ENCODE measurements at places on chromosomes 3 and 15.

DNA sequence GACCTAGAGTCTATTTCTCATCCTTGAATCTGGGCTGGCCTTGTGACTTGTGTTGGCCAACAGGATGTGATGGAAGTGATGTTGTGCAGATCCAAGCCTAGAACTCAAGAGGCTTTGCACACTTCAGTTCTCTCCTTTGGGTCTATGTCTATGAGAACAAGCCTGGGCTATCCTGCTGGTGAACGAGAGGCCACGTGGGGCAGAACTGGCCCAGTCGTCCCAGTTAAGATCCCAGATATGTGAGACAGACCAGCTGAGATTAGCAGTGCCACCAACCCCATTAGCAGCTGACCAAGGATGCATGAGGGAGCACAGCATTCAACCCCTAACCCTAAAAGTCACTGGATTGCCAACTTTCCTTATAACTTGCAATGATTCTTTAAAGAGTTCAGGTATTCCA lies 99.7 kb downstream of the CTNNB1 start:
- DNase-seq = no peak

DNA sequence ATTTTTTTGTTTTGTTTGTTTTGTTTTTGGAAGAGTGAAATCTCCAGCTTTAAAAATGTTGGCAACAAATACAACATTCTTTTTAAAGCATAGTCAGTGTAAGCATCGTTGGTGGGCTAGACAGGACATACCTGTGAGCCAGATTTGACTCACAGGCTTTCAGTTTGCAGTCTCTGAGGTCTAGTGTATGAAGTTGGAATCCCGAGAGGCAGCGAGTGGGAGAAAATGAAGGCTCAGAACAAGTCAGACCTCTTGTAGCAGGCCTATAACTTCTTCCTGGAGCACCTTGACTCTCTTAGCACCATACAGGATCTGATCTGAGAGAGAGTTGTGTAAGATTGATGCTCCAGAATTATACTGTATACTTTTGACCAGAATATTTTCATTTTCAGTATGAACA lies 60.2 kb downstream of the CNTN4 start:
- DNase-seq = no peak

GRCh38 chr3:60011218-60011617 lies 961.4 kb upstream of the CFAP20DC start:
- no peak for DNase-seq

GRCh38 chr15:33547876-33548275 lies 237.1 kb downstream of the RYR3 start:
- DNase-seq = peak; percentile 48

GRCh38 chr15:66923438-66923881 lies 141.9 kb upstream of the SMAD3 start:
- no peak for DNase-seq

GRCh38 chr3:171177553-171177952 lies 151.0 kb upstream of the SLC2A2 start:
- DNase-seq = no peak

GRCh38 chr3:155037508-155038202 lies 42.5 kb upstream of the MME start:
- DNase-seq = no peak

GRCh38 chr15:86001200-86001599 lies 78.5 kb upstream of the AGBL1 start:
- peak; percentile 1 for DNase-seq

- DNase-seq = no peak
Measured at GRCh38 chr15:26630857-26631256, 142.0 kb downstream of the GABRB3 start.

DNA sequence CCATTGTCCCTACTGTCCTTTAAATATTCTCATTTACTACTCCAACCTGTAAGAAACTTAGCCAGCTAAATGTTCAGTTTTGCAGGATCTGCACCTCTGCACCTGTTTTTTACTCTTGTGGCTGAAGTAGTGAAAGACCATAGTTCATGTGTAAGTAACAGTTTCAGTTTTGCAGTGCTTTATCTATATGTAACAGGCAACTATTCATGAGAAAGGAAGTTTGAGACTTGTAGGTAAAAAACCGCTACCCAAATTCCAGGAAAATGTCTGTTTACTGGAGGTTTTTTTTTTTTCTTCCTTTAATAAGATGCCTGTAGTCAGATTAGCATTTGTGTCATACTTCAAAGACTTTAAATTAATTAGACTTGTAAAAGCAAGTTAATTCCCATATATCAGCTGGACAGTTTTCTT lies 25.4 kb upstream of the MBNL1 start:
- no peak for DNase-seq

GRCh38 chr3:123798550-123798949 lies 85.6 kb downstream of the MYLK start:
- no peak for DNase-seq

DNA sequence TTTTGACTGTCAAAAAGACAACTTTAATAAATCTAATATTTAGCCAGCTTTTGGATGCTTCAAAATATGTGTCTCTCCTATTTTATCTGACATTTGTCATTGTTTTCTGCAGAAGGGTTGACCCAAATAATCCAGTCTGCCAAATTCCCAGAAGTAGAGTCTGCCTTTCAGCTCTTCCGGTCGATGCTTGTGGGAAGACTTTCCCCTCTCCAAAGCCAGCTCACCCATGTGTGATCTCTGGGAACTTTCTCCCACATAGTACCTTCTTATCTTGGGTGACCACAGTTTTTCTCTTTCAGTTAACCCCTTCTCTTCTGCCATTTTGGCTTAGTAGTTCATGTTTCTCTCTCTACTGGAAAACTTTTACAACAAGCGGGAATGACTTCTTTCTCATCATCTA lies 94.1 kb downstream of the ASB7 start:
- DNase-seq = no peak

GRCh38 chr3:171314341-171314740 lies 145.9 kb downstream of the TNIK start:
- no peak for DNase-seq

GRCh38 chr15:74041777-74042435 lies 40.4 kb downstream of the GOLGA6A start:
- DNase-seq = no peak

DNA sequence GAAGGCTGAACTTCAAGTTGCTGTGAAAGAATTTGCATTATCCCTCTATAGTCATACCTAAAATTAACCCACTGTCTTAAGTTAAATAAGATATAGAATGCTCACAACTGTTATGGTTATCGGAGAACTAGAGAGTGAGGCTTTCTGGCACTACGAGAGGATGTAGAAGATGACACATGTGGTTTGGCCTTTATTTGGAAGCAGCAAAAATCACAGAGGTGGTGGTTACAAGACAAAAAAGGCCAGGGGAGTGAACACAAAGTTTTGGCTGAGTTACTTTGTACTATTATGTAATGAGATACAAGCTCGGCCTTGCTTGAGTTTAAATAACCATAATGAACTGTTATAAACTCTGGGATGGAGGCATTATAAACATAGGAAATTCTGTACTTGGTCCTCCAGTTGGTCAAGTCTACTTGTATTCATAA lies 78.3 kb upstream of the ICE2 start:
- no peak for DNase-seq

DNA sequence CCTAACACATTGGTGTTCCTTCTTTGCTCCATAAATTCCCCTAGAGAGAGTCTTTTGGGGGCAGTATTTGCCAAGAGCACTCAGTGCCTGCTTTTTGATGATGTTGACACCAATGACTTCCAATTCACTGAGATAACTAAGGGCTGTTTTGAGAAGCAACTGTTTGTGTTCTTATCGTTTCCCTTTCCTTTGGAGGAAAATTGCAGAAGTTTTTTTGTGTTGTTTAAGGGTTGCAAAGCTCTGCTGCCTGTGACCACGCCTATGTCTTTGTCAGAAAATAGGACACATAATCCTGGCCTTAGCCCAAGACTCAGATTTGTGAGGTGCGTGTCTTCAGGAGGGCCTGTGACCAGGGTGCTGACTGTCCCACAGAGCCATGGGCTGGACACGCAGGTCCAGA lies 99.6 kb downstream of the FAM43A start:
- DNase-seq = no peak

- no peak for DNase-seq
Measured at GRCh38 chr15:55721554-55722185, 21.3 kb downstream of the PRTG start.

DNA sequence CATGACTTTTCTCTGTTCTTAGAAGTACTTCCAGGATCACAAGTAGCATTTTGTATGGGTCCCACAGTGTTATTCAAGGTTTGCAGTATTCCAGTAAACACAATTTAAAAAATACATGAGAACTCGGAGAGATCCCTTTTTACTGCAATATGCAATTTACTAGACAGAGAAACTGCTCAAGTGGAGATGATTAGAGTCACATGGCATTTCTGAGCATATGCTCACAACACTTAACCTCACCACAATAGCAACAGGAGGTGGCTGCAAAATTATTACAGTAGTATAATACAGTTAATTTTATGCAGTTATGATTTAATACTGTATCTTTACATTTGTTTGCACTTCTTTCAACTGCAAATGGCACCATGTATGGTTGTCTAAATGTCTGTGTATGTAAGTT lies 87.5 kb downstream of the PIK3CB start:
- DNase-seq = peak; percentile 13

DNA sequence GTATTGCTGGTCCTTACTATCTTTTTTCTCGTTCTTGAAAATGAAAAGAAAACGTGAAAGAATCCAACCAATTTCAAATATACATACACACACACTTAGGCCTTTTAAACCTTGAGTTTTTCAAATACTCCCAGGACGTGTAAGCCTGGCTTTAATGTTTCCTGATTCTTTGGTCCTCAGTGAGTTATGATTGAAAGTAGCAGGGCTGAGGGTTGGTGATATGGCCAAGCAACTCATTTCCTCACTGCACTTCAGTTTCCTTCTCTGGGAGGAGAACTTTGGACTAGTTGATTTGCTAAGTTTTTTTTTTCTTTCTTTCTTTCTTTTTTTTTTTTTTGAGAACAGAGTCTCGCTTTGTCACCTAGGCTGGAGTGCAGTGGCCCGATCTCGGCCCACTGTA lies 34.6 kb downstream of the CHD2 start:
- DNase-seq = no peak

DNA sequence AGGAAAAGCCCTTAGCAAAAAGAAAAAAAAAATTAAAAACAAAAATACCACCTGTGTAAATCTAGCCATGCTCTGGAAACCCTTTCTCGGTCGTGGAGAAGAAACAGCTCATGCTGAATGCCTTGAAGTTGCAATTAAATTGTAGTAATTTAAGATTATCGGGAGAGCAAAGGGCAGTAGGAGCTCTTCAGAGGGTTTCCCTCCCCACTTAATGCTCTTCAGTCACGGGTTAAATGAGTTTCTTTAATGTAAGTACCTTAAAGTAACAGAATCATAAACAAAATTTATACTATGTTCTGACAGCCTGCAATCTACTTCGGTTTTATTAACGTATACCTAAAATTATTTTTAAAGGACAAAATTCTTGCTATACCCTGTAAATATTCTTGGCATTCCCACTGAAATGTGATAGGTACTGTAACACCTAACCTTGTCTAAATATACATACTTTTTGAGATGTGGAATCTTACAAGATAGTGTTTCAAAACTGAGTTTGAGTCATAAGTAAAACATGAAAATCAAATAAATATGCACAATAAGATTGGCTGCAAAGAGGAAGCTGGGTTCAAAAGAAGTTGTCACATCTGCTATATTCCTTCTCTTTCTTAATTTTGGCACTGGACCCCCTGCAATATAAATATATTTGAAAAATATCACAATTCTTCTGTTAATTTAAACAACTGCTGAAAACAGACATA lies 5.3 kb downstream of the FOXP1 start:
- DNase-seq = peak; percentile 34

DNA sequence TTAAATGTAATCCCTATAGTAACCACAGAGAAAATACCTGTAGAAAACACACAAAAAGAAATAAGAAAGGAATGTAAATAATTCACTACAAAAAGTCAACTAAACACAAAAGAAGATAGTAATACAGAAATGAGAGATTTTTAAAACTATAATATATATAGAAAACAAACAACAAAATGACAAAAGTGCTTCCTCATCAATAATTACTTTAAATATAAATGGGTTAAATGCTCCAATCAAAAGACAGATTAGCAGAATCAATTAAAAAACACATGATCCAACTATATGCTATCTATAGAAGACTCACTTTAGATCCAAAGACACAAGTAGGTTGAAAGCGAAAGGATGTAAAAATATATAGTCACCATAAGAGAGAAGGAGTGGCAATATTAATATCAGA lies 45.8 kb downstream of the FRMD5 start:
- no peak for DNase-seq

GRCh38 chr3:159796744-159797143 lies 191.9 kb upstream of the IL12A start:
- DNase-seq = peak; percentile 85

- DNase-seq = no peak
Measured at GRCh38 chr15:25579127-25579526, 140.3 kb upstream of the UBE3A start.

DNA sequence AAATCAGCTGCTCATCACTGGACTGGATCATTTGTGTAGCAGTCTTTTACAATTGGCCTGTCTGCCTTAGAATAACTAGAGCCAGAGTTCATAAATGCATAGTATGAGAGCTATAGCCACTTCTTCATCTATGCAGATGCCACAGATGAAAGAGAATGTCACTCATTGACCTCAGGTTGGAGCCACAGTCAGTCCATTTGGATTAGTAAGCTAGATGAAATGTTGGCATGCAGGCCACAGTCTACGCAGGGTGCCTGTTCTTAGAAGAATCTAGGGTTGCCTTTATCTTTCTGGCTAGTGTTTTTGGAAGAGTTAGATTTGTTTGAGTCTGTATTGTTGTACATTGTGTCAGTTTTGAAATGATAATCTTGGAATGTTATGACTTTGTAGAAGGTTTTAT lies 25.4 kb upstream of the EDEM1 start:
- DNase-seq = peak; percentile 70

DNA sequence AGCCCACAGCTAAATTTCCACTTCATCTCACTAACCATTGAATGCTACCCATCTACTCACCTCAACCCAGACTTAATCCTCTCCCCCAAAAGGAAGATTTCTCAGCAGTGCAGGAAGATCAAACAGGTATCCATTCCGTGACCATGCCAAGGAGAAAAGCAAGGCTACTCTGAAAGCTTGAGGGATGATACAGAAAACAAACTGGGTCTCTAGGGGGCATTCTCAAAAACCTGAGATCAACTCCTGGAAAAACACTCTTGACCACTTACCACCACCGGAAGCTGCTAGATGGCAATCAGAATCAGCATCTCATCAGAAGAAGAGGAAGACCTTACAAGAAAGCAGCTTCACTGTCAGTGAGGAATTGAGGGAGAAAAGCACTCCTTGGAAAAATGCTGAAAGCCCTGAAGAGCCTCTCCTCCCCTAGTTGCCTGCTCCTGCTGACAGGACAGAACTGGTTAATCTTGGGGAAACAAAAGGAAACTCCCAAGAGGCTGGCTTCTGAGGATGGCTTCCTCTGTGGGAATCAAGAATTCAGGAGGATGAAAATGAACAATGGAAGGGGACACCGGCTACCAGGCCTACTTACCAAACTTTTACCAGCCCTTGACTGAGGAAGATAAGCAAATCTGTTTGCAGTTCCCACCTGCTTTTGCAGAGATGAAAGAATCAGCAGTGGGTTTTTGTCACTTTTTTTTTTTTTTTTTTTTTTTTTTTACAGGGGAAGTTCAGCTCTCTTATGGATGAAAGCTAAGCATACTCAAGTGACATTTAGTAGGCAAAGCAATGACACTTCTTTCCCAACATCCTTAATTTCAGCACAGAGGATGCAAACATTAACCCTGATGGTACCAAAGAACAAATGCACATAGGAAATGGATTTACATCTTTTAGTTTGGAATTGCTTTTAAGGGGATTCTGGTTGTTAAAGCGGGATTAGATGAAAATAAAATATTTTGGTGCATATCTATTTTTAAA lies at the start of gene ATP8B4:
Gene ATP8B4 (minus strand): TSS at position 171 of the 978 bp plus-strand sequence. CDS start 12,267 bp downstream, outside the sequence.
- DNase-seq = no peak
